ENCODE measurements at places on chromosomes 7 and 10. TPM values are rescaled to one million over a fixed set of nuclear protein-coding genes. Genes with fewer than 3 reads are reported as not detected.

OPALIN gene
- not detected for total RNA-seq

MRPS24 gene
- total RNA-seq, result 72.7 TPM

UNCX gene
- not detected for total RNA-seq

BUB3 gene
- total RNA-seq, result 265 TPM

TMEM229A gene
- not detected for total RNA-seq

ABI1 gene
- total RNA-seq, result 54.6 TPM

PLEKHS1 gene
- total RNA-seq, result not detected

HABP2 gene
- not detected for total RNA-seq

GRCh38 chr7:42868480-42868879 lies 43.4 kb downstream of the C7orf25 start:
- no peak for DNase-seq

DNA sequence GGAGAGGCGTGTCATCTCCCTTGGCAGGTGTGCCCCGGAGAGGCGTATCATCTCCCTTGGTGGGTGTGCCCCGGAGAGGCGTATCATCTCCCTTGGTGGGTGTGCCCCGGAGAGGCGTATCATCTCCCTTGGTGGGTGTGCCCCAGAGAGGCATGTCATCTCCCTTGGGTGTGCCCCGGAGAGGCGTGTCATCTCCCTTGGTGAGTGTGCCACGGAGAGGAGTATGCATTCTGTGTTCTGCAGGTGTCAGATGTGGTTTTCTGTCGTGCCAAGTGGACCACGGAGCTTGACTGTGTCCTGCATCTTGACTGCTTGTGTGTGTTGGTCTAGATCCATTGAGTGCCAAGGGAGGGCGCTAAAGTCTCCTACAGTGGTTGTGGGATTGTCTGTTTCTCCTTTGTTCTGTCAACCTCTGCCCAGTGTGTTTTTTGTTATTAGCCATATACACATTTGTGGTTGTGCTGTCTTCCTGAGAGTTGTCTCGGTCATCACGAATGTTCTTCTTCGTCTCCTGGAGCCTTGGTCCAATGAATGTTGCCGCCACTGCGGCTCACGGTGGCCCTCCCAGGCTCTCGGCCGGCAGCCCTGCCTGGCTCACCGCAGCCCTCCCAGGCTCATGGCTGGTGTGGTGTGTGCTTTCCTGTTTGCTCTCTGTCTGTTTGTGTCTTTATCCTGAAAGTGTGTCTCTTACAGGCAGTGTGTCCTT lies 96.8 kb downstream of the INPP5A start:
- DNase-seq, result peak; percentile 15

- peak; percentile 36 for DNase-seq
These were observed 257.7 kb upstream of the NFE2L3 start for GRCh38 chr7:25894002-25894901.

- no peak for DNase-seq
These were observed 158.4 kb upstream of the TMEM72 start for GRCh38 chr10:44752451-44753441.

DNA sequence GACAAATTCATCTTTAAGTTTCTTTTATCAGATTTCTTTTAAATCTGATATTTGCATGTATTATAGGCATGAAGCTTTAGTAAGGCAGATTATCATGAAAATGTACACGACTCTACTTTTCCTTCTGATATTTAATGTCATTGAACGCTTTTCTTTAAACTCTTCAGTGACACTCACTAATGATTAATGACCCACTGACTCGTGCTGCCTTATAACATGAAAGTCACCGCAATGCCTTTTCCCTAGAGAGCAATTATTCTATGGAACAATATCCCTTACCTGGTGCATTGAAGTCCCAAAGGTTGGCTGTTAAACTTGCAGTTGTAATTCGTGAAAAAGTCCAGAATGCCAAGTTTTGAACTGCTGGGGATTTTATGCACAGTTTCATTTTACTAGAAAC lies 33.4 kb upstream of the HGF start:
- no peak for DNase-seq

DNA sequence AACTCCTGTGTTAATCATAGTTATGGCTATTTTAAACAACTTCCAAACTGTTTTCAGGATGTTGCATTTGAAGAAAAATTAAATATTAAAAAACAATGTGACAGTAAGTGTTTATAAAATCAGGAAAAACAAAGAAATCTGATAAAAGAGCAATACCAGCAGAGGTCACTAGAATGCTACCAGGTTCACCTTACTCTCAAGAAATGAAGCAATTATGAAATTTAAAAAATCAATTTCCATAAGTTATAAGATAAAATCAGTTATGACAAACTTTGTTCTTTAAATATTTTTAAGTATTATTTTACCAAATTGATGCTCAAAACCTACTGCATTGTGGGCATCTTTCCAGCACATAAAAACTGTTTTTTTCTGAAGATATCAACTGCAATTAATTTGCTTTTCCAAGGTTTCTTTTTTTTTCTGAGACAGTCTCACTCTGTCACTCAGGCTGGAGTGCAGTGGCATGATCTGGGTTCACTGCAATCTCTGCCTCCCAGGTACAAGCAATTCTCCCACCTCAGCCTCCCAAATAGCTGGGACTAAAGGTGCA lies 50.7 kb upstream of the RHEB start:
- no peak for DNase-seq

DNA sequence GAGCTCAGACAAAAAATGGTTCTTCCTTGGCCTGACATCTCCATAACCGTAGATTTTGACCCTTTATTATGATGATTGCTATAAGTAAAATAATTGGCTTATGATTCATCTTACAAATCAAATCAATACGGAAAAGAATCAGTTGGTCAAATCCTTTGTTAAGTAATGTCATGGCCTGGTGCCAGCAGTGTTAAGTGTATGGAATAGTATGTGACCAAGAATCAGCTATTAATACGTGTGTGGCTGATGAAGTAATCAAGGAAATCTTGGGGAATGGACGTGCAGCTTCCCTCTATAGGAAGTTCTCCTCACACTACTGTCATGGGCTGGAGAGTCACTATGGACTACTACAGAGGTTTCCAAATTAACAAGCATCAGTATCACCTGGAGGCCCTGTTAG lies 230.6 kb downstream of the TWIST1 start:
- DNase-seq, result no peak

GRCh38 chr7:83065714-83066113 lies 97.0 kb downstream of the PCLO start:
- no peak for DNase-seq

DNA sequence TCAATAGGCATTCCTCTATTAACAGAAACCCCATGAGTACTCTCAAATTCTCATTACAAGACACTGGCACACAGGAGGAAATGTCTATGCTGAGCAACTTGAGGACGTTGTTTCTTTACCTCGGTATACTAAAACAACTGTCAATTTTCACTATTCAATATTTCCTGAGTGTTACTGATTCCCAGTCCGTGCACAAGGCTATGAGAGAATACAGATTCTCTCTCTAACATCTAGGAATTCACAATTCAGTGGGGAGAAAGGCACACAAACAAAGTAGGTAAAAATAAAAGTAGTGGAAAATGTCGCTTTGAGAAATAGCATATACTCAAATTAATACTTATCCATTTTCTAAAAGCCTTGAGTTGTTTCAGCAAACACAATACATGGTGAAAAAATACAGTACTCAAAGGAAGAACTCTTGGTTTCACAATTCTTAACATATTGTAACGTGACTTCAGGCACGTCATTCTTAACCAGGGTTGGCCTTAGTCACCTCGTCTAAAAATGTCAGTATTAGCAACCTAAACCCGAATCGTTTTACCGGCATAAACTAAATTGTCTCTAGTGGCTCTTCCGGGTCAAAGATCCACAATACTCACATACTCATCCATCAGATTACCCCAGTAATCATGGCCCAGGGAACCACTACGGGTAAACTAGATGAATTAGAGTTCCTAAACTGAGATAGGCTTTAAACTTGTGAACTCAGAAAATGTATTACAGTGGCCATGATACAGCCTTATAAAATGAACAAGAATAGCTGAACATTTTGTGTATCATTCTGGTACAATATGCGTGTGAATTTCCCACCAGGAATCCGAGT lies 1.5 kb downstream of the IPMK start:
- DNase-seq, result no peak

- DNase-seq, result no peak
These were observed 2.6 kb downstream of the TMEM243 start for GRCh38 chr7:87216701-87217508.

DNA sequence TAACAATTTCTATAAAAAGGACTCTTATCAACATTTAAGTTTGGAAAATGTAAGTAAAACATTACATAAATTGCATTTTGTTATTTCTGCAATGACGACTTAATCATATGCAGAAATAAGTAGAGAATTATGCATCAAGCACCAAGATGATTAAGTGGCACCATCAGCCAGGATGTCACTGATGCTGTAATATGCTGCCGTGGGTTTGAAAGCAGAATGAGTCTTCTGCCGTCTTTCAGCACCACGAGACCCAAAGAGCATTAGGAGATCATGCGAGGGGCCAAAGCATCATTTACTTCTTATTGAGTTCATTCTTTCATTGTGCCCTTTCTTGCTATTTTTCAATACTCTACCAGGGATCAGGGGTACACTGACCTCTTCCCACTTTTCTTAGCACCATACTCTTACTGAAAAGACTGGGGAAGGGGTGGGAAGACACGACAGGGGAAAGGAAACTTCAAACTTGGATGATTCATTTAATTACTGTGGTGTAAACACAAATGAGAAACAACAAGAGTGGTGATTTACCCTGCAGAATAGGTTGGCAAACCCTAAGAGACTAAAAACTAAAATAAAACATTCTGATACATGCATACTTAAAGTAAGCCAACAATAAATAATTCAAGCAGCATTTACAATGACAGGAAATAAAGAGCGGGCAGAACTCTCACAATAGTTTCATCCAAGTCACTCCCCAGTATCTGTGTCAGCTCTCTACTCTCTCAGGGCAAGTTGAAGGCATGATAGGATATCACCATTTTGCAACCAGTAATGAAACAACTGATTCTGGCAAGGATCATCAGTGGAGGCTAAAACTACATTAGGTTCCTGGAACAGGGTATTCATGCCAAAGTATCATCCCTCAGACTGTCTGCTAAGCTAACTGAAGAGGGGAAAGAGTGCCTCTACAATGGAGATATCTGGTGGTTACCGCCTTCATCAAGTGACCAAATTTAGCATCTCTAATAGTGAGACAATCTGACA lies 70.8 kb downstream of the CUL2 start:
- no peak for DNase-seq

DNA sequence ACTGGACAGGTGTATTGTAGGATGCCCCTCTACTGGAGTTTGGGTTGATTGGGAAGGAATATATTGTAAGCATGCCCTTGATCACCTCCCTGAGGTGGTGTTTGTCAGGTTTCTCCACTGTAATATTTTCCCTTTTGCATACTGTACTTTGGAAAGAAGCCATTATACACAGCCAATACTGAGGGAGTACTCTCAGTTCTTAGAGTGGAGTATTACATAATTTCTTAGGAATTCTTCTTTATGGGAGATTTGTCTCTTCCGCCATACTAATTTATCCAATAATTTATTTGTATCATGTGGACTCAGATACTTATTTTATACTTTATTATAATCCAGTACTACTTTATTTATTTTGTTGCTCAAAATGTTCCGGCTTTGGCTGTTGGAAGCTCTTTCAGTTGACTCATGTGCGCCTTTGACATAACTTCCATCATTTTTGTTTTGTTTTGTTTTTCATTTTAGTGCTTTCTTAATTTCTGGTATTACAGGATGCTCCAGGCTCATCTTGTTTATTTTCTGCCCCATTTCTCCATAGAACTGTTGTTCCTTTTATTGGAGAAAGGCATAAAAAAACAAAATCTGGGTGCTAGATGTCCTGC lies 29.7 kb downstream of the MKLN1 start:
- no peak for DNase-seq

DNA sequence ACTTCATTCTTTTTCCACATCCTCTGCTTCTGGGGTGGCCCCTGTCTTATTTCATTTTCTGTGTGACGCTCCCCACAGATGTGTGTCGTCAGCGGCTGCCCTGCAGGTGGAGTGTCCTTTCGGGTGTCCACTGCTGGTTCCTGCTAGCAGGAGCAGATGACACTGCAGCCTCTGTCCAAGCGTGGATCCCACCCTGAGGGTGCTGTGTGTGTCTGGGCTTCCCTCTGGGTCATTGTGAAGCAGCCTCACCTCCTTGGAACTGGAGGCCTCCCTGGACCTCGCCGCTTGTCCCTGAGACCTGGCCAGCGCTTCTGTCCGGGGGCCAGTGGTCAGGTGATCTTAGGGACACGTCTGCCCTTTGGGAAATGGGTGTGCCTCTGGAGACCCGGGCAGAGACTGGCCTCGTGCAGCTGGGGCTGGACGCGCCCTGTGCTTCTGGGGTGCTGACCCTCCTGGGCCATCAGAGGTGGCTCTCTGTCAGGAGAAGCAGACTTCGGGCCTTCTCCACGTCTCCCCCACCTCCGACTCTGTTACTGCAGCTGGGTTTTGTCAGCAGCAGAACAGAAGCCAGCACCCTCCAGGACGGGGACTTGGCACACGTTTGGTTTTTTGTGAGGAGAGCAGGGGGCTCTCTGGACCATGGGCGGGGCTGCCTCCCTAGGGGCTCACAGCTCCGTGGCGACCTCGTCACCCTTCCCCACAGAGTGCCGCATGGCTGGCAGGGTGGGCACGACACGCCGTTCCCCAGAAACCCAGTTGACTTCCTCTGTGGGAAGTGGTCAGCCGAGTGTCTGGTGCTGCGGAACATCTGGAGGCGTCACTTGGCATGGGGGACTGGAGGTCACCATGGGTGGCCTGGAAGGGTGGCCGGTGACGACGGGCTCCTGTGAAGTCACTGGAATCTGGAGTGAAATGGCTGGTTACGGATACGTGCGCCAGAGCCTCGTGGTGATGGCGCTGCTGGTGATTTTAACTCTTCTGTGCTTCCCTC lies 48.4 kb downstream of the INPP5A start:
- no peak for DNase-seq

DNA sequence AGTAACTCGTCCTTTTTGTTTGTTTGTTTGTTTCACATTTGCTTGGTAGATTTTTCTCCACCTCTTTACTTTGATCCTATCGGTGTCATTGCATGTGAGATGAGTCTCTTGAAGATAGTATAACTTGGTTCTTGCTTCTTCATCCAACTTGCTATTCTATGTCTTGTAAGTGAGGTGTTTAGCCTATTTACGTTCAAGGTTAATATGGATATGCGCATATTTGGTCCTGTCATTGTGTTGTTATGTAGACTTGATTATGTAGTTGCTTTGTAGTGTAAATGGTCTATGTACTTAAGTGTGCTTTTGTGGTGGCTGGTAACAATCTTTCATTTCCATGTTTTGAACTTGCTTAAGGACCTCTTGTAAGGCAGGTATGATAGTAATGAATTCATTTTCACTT lies 192.8 kb upstream of the MAGI2 start:
- no peak for DNase-seq

GRCh38 chr7:78323118-78323517 lies 524.5 kb downstream of the PHTF2 start:
- no peak for DNase-seq

- DNase-seq, result no peak
These were observed 66.3 kb upstream of the INHBA start for GRCh38 chr7:41769162-41769561.

DNA sequence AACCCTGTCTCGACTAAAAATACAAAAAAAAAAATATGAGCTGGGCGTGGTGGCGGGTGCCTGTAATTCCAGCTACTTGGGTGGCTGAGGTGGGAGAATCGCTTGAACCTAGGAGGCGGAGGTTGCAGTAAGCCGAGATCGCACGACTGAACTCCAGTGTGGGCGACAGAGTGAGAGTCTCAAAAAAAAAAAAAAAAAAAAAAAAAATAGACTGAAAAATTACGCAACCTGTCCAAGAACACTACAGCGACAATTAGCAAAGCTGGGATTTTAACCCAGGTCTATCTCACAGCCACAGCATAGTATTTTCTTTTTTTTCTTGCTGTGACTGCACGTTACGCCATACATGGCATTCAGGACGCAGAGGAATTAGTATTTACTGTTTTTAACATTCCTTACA lies 1.1 kb upstream of the RABGEF1 start:
- DNase-seq, result no peak
